CD4-positive, alpha-beta T cell treated with Interleukin-21 for 1 hour (primary cell): ENCODE measurements at places on chromosomes 13 and 19.

DNA sequence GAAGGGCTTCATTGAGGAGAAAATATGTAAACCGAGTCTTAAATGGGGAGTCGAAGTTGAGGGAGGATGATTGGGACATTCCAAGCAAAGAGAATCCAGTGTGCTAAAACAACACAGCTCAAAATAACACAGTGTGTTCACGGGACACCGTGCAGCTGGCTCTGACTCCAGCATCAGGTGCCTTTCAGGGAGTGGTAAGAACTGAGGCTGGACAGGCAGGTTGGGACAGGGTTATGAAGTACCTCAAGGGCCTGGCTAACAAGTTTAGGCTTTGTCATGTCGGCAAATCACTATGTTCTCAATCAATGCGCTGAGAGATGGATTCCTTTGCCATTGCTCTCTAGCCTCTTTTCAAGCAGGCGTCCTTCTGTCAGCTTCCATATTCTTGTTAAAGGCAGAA, 27.5 kb upstream of the WDFY2 start:
- no peak for DNase-seq

- DNase-seq: no peak
These were observed 12.0 kb upstream of the FBXL3 start for GRCh38 chr13:77038907-77039480.

DNA sequence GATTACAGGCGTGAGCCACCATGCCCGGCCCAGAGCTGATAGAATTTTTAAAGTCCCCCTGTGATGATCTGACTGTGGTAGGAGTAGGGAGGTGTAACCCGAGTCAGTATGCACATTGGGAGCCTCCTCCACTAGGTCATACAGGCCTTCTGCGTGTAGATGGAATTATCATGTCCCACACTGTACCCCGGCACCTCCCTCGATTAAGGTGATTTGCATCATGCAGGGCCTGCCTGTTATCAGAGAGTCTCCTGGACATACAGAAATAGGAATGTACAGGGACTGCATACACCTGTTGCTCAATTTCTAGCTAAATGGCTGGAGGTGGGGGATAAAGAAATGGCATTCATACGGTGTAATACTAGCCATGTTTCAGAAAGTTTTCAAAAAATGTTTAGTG, 922 bp upstream of the ERVK3-1 start:
- DNase-seq: no peak

DNA sequence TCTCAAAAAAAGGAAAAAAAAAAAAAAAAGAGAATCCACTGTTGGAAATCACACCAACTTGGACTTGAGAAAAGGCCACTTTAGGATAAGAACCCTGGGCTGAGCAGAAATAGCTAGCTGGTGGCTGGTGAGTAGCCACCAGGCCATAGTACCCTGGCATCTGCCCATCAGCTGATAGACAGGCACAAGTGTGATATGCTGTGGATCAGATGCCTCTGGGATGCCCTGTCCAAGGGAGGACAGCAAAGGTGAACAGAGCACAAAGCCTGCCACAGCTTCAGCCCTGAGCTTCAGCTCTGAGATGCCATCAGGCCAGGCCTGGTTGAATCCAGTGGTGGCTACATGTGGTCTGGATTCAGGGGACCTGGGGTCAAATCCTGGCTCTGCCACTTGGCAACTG, 8.7 kb downstream of the SIRT2 start:
- DNase-seq: no peak

DNA sequence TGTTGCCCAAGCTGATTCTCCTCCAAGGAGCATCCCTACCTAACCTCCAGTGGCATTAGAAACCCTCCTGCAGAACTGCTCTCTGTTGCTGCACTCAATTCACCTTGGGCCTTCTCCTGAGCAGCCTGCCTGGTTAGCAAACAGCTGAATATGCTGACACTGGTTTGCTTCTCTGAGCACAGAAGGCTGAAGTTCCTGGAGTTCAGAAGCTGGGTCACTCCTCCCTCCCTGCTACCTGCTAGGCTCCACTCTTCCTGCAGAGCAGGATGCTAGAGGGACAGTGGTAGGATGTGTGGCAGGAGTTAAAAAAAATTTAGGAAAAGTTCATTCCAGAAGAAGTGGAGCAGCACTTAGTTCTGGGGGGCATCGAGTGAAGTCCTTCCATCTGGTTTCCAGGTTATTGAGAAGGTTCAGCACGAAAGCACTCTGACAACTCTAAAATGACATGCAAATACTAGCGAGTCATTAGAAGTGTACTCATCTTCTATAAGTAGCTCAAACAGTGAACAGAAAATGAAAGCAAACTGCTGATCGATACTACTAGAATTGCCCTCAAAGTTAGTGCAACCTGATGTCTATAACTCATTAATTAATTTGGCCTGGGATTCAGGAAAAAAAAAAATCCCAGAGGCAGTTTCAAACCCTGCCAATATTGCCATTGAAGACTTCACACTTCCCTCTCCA, 293.7 kb downstream of the POU4F1 start:
- DNase-seq: no peak

DNA sequence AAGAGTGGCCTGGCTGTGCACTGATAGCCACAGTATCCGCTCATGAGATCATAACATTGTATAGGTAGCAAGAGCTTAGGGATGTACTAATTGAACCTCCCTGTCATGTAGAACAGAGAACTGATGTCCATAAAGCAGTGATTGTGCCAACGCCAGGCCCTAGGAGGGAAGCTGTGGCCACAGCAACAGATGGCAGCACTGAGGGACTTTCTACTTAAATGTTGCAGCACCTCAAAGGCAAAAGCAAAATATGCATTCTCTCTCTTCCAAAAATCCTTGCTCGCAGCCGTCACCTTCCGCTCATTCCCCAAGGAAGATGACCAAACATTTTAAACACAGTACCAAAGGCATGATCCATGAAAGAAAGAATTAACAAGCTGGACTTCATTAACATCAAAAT, 32.3 kb downstream of the COL4A1 start:
- no peak for DNase-seq

- no peak for DNase-seq
These were observed 1.6 kb upstream of the GRTP1 start for GRCh38 chr13:113365583-113365970.

DNA sequence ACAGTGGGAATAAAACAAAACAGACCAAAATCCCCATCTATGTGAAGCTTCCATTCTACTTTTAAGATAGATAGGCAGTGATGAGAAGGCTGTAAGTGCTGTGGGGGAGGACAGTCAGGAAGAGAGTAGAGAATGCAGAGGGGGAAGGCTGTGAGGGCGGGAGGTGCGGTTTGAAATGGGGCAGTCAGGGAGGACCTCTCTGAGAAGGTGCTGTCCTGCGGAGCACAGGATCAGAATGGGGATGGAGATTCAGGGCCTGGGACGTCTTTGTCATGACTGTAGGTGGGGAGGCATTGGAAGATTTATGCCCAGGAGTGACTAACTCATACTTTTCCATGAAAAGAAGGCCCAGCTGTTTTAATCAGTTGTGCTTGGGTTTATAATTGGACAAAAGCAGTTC, 3.9 kb upstream of the GPR183 start:
- DNase-seq: no peak

DNA sequence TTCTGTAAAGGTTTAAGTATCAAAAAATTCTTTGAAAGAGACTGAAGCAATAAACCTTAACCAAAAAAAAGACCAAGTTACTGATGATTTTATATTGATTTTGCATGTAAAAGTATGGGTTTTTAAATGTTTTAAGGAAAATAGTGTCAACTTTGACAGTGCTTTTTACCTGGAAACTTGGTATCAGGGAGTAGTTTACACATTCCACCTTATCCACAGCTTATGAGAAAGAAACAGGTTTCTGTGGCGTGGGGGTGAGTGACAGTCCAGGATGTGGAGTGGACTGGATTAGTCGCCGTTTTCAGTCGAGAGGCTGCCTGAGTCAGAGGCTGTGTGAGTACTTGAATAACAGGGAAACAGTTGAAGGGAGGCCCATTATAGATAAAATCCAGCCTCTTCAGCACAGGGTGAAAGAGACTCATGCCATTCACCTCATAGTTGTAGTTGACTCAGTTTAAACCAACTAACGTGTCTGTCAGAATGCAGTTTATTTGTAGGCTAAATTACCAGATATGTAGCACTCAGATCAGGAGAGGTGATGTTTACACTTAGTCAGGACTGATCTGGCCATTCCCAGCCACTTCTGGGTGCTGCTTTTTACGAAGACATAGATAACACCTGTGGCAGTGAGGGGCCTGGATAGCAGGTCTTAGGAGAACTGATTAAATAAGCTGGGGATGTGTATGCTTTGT, 595 bp upstream of the GPR183 start:
- no peak for DNase-seq
